Activated T-cell treated with anti-CD3 and anti-CD28 coated beads, Interleukin-2, amount 50 U/mL, for 72 hours (primary cell): ENCODE measurements at places on chromosomes 13 and 19.

DNA sequence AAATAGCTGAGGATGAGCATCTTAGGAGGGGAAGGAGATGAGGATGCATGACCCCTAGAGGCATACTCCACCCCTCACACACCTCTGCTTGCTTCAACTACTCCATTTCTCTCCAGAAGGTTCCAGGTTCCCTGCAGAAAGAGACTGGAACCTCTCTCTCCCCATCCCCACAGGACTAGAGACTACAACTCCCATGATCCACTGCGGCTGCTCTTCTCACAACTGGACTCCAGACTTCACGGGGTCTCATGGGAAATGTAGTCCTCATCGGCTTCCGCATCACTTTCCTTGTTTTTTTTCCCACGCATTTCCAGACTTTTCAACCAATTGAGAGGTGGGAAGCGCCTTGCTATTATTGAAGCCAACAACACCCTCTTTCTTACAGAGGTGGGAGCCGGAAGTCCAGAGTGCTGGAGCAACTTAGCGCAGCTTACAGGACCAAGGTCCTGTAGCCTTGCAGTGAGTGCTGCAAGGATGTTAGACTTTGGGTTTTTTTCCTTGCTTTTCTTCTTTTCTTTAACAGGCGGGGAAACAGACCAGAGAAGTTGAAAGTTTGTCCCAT, 13.9 kb upstream of the CACNG6 start:
- peak; percentile 68 for DNase-seq

- DNase-seq, result no peak
These were observed 80.4 kb downstream of the LRCH1 start for GRCh38 chr13:46633416-46633815.

GRCh38 chr19:24040621-24041020, 46.4 kb upstream of the ZNF254 start:
- DNase-seq, result no peak

DNA sequence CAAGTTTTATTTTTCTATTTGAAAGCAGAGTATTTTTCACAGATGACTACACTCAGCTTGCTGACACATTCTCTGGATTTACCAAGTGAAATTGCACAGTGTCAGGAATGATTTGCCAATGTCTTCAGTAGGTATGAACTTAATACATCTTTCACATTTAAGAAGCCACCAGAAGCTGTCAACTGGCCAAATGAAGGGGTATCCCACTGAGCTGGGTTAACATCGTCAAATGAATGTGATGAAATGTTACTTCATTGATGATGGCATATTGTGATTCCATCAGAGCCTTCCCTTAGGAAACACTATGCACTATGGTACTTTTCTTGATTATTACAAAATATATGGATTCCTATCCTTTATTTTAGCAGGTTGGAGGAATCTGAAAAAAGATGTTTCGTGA, 592.3 kb downstream of the FGF9 start:
- DNase-seq, result no peak

DNA sequence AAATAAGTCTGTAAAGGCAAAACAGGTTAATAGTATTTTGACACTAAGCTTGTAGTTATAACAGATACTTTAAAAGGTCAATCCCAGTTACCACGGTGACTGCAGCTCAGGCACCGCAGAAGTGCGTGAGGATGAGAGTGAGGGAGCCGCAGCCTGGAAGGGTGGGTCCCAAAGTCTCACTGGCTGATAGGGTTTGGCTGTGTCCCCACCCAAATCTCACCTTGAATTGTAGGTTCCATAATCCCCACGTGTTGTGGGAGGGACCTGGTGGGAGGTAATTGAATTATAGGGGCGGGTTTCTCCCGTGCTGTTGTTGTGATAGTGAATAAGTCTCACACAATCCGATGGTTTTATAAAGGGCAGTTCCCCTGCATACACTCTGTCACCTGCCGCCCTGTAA, 40.0 kb upstream of the GAS6 start:
- no peak for DNase-seq

- DNase-seq, result no peak
These were observed 55.2 kb downstream of the VWA8 start for GRCh38 chr13:41905600-41906254.

GRCh38 chr13:29279356-29280254, 315.9 kb downstream of the SLC7A1 start:
- DNase-seq, result no peak

- DNase-seq, result no peak
These were observed 68.4 kb upstream of the KCTD4 start for GRCh38 chr13:45269204-45269603.

DNA sequence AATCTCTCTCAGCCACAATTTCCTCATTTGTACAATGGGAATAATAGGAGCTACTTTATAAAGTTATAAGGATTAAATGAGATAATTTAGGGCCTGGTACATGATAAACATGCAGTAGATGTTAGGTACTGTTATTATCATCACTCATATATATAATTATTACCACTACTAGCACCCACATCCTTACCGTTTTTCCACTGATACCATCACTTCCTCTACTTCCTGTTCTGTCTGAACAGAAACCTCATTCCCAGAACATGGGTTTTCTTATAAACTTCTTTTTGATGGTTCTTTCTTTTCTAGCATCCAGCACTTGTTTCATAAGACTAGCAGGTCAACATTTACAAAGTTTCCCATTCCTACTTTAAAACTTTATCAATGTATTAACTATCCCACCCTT, 6.3 kb downstream of the CDADC1 start:
- DNase-seq, result no peak

- no peak for DNase-seq
These were observed 100.2 kb downstream of the ENOX1 start for GRCh38 chr13:43686557-43686956.

- peak; percentile 41 for DNase-seq
These were observed 75.2 kb upstream of the MCF2L start for GRCh38 chr13:112893570-112894422.

GRCh38 chr13:35876601-35877000, 254.6 kb downstream of the DCLK1 start:
- no peak for DNase-seq

- DNase-seq, result no peak
These were observed 32.6 kb upstream of the RFC3 start for GRCh38 chr13:33785384-33785783.

DNA sequence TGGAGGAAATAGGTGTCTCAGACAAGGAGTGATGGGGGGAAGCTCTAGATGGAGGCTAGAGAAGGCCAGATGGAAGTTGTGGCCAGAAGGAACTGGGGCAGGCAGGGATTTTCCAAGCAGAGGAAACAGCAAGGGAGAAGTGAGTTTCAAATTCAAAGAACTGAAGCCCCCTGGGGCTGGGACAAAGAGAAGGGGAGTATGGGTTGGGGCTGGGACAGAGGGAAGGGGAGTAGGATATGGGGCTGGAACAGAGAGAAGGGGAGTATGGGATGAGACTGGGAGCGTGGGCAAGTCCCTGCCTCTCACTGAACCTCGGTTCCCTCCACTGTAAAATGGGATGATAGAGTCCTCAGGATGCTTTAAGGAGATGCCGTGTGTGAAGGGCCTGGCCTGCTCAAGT, 1.9 kb upstream of the GTF2F1 start:
- no peak for DNase-seq

DNA sequence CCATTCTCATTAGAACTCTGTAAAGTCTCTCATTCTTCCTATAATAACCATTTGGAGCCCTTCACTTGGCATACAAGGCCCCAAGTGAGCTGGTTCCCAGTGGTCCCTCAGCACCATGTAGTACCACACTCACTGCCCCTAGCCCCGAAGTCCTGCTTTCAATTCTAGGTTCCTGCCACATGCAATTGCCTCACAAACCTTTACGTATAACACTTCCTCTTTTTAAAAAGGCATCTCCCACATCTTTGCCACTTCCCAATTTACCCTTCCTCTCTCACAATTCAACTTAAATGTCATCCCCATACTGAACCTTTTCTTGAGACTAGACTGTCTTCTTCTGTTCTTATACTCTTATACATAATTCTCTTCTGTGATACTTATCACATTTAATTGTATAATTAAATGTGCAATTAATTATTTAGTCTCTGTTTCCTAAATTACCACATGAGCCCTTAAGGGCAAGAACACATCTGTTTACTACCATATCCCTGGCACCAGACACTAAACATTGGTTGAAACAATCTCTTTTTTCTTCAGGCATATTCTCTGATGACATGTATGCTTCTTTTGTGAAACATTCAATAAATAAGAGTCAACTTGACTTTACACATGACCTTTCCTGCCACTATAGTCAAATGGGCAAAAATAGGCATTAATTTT, 304.0 kb downstream of the SPRY2 start:
- DNase-seq, result no peak

DNA sequence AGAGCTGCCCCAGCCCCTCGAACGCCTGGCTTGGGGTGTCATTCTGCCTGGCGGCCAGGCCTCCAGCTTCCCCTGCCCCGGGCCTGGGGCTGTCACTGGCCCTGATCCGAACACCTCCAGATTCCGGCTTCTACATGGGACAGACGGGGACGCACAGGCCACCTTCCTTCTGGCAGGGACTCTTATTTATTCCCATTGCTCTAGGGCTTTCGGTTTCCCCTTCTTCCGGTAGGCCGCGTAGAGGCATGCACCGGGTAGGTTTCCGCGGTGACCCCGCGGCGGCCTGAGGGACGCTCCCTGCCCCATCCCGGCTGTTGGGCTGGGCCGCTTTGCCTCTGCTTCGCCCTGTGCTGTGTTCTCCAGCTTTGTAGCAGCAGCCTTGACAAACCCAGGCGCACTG, 28.2 kb downstream of the CERS1 start:
- DNase-seq, result no peak

- no peak for DNase-seq
These were observed 39.8 kb upstream of the MCF2L start for GRCh38 chr13:112928972-112929782.

GRCh38 chr13:43797869-43798268, 11.1 kb upstream of the ENOX1 start:
- no peak for DNase-seq

GRCh38 chr19:8641908-8642547, 11.6 kb downstream of the NFILZ start:
- DNase-seq, result no peak

GRCh38 chr13:73288596-73288995, 229.8 kb downstream of the KLF5 start:
- no peak for DNase-seq

DNA sequence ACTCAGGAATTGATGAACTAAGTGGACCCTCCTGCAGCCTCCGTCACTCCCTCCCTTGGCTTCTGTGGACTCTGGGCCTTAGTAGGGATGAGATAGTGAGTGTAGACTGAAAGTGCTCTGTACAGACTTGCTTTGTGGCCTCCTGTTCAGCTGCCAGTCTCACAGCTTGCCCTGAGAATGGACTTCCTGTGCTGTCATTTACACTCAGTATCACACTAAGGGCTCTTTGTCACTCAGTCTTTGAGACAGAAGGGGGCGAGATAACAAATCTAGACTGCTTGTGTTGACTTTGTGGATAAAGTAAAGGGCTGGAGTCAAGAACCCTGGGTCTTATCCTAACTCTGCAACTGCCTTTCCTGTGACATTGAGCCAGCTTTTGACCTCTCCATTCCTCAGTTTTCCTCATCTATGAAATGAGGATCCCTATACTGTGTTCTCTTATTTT, 21.0 kb upstream of the SPRY2 start:
- DNase-seq, result no peak

DNA sequence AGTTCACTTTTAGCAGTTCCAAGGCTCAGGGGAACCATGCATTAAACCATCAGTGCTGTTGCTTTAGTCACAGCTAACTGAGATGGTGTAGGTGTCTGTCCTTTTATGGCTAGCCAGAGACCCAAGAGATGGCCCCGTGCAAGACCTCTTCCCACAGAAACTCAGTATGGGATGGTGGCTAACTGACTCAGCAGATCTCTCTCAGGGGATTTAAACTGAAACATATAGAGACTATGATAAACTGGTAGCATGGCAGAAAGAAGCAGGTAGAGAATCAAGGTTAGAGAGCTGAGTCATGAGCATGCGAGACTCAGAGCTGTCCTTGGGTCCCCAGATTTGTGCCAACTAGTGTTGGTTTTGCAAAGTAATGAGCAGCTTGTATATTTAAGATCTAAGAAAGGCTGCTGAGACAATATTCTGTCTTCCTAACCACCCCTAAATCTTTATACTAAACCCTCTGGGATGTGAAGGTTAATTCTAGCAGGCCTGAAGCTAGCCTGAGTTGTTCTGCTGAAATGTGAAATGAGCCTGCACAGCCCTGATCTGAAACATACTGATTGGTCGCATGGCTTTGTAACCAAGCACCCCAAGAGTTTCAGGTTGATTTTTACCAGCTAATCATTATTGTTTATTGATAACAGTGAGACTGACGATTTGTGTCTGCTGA, 6.5 kb upstream of the SCEL start:
- peak; percentile 11 for DNase-seq

- DNase-seq, result no peak
These were observed 680.8 kb downstream of the LIG4 start for GRCh38 chr13:107534548-107534947.

DNA sequence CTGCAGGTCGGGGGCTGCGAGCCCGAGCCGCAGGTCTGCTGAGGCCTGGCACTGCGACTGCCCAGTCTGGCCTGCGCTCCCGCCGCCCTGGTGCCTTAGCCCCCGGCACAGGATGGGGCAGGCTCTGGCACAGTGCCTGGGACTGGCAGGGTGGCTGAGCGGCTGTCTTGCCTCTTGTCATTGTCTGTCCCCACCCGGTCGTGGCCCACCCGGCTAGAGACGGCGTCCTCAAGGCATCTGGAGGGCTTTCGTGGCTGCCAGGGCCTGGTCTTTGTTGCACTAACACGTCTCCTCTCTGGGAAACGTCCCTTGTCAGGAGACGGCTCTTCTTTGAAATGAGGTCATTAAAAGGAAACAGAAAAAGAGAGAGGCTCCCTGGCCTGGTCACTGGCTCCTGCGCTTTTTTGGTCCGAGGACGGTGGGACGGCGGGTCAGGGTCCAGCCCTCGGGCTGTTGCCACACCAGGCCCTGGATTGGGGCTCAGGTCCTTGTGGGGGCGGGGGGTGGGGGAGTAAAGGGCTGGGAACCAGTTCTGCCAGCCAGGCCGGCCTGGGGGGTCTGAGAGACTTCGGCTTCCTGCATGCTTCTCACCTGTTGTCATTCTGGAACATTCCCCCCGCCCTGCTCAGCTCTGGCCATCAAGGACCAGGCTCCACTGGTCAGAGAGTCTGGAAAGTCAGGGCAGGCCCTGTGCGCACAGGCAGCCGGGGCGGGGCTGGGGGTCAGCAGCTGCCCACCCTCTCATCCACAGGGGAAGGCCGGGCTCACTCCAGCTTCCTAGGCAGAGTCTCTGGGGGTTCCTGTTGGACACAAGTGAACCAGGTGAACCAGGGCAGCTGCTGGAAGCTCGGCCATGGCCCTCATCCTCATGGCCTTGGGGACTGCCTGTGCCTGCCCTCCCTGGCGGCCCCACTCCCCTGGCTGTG, 6.2 kb upstream of the ZNF554 start:
- no peak for DNase-seq

- no peak for DNase-seq
These were observed 1.7 kb downstream of the MAP3K10 start for GRCh38 chr19:40192758-40193586.

GRCh38 chr19:34734537-34735103, 577 bp downstream of the ZNF181 start:
- DNase-seq, result no peak

- no peak for DNase-seq
These were observed 66.8 kb upstream of the MED4 start for GRCh38 chr13:48161530-48162179.

GRCh38 chr19:47601180-47601904, 7.6 kb upstream of the BICRA start:
- DNase-seq, result no peak
